ENCODE measurements at places on chromosomes 2 and 18.

DNA sequence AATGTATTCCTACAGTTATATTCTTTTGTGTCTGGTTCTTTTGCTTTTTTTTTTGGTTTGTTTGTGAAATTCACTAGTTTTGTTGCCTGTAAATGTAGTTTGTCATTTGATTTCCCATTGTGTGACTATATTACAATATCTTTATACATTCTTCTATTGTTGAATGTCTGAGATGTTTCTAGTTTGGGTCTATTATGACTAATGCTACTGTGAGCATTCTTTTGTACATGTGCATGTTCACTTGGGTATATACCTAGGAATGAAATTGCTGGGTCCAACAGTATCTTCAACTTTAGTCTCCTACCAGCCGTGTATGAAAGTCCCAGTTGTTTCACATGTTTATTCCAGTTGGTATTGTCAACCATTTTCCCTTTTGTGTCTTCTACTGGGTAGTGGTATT, 112.7 kb upstream of the RBMS1 start:
- peak; percentile 36 for DNase-seq

DNA sequence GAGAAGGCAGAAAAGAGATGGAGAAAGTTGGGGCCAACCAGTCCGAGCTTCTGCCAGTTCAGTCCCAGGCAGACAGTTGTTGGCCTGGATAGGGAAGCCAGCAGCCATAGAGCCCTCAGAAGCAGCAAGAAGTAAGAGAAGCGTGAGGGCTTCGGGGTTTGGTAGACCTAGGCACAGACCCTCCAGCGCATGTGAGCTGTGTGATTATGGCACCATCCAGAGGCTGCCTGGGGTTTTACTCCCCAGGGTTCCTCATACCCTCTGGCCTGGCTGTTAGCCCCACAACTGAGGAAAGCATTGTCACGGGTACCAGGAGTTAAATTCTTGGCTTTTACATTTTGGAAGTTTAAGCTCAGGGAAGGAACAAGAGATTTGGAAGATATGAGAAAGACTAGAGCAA, 93.7 kb upstream of the RAB6C start:
- DNase-seq, result no peak

DNA sequence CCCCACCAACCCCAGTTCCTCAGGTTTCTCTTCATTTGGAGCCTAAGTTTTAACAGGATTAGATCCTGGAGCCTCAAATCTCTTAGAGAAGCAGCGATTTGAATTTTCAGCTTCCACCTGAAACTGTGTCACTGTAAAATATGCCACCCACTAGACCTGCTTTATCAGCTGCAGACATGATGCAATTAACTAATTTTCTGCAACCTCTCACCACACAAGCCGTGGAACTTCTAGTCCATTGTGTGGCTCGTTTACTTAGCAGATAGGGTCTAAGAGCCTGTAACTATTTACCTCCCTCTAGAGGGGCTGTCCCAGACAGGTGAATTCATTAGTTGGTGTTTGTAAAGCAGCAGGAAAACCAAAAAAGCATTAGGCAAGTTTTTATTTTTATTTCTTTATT, 31.6 kb upstream of the FZD5 start:
- no peak for DNase-seq

GRCh38 chr2:34664266-34664665, 1065.2 kb upstream of the FAM98A start:
- DNase-seq, result no peak

- no peak for DNase-seq
Measured at GRCh38 chr2:214410128-214410775, 602 bp upstream of the VWC2L start.

DNA sequence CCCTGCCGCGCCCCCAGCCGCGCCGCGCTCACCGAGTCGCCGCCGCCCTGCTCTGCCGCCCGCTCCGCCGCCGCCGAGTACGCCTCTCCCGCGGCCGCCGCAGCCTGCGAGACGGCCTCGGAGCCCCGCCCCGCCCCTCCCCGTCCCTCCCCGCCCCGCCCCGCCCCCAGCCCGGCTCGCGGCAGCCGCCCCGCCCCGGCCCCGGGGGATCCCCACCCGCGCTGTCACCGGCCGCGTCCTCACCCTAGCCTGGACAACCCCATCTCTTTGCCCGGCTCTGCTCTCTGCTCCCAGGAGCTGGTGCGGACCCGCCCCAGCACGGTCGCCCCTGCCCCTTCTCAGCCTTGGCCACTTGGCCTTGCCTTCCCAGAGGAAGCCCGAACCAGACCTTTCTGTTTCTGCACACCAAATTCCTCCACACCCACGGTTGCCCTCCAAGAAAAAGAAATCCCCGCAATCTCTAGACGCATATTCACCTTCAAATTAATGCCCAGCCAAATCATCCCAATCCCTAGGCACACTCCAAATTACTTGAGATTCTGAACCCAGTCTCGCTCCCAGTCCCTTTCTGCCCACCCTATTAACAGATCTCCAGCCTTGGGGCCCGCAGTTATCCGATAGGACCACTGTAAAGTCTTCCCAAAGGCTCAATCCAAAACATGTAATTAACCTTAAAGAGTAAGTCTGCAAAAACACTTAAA, at the start of gene CYRIA:
Gene CYRIA, minus strand, starts transcription at position 87 of the 701 bp plus-strand sequence. CDS start 77,715 bp downstream, outside the sequence.
- DNase-seq, result peak; percentile 38

- DNase-seq, result no peak
Measured at GRCh38 chr2:42425697-42426096, 64.7 kb upstream of the COX7A2L start.

DNA sequence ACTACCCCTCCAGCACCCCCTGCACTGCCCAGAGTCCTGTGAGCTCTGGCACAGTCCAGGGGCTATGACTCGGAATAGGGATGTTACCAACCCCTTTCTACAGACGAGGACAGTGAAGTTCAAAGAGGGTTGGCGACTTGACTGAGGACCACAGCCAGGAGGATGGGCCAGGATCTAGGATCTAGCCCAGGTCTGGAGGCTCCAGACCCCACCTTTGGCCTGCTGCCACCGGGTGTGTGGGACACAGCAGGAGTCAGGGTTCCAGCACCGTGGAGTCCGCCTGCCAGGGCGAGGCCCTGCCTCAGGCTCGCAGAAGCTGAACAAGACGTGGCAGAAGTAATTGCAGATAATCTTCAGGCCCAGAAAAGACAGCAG, 37.9 kb upstream of the GPC1 start:
- no peak for DNase-seq

DNA sequence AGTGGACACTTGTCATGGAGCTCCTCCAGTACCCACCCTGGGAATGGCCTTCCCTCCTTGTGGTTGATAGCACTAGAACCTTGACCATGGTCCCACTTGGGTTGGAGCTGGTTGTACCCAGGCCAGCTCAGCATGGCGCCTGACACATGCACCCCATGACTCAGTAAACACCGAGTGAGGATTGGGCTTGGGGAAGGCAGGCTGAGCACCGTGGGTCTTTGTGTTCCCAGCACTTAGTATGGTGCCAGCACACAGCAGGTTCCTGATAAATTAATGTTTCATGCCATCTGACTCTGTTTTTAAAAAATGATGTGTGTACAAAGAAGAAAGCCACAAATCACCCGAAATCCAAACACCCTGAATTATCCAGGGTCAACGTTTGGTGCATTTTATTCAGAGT, 69.8 kb downstream of the CIB4 start:
- DNase-seq, result no peak

- DNase-seq, result no peak
Measured at GRCh38 chr2:68041704-68042245, 21.0 kb downstream of the C1D start.

DNA sequence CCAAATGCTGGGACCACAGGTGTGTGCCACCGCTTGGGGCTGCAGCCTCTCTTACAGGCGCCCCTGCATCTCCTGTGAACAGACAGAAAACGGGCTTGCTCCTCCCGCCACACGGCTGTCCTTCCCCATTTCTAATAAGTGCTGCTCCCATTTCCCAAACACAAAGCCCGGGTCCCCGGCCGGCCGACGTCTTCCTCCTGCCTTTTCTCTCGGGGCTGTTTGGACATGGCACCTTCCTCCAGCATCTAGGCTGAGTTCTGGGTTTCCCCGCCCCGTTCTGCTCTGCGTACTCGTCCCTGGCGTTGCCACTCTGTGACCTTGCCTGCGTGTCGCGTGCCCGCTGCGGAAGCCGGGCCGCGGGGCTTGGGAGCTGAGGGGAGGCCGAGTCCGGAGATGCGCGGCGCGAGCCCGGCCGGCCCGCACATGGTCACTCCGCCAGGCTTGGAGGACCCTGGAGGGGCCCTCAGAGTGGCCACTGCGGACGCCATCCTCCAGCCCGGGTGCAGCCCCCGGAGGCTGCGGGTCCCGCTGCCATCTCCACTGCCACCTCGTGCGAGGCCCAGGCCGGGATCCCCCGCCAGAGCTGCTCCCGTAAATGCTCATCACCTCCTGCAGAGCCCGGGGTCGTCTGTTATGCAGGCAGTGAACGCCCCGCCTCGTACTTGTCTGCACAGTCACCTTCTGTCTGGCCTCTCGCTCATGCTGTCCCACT, 26.3 kb downstream of the PRELID3A start:
- no peak for DNase-seq

DNA sequence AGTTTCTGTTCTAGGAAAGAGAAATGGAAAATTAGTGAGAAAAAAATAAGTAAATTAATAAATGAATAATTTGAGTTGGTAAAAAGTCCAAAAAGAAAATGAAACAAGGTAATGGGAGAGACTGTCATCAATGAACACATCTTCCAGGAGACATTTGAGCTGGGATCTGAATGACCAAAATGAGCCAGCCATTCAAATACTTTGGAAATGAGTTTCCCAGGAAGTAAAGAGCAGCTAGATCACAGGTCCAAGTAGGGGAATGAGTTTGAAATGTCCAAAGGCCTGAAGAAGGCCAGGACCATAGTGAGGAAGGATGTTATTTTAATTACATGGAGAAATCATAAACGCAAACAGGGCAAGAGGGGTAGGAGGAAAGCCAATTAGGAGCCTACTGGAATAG, 6.6 kb upstream of the DNAH7 start:
- DNase-seq, result peak; percentile 32

DNA sequence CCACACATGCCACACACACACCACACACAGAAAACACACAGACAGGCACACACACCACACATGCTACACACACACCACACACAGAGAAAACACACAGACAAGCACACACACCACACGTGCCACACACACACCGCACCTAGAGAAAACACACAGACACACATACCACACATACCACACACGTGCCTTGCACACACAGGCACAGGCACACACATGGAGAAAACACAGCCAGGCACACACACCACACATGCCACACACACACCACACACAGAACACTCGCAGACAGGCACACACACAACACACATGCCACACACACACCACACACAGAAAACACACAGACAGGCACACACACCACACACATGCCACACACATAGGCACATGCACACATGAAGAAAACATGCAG, 242.1 kb upstream of the MYT1L start:
- no peak for DNase-seq

GRCh38 chr2:157747695-157748370, 119.2 kb upstream of the ACVR1C start:
- peak; percentile 91 for DNase-seq

DNA sequence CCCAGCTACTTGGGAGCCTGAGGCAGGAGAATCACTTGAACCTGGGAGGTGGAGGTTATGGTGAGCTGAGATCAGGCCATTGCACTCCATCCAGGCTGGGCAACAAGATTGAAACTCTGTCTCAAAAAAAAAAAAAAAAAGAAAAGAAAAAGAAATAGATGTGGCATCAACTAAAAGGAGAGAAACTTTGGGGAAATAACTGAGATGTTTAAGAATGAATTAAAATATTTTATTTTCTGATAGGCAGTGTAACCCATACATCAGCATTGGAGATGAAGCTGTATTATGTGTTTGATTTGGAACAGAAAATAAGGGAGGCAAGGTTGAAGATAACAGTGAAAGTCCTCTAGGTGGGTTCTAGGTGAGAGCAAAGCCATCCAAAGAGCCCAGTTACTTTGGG, 110.7 kb upstream of the HNRNPA3 start:
- no peak for DNase-seq

- no peak for DNase-seq
Measured at GRCh38 chr2:55871637-55872036, 51.9 kb downstream of the EFEMP1 start.

- DNase-seq, result no peak
Measured at GRCh38 chr2:45223531-45223930, 214.3 kb upstream of the SIX2 start.

GRCh38 chr2:96258166-96259022, 7.4 kb downstream of the TMEM127 start:
- DNase-seq, result no peak

DNA sequence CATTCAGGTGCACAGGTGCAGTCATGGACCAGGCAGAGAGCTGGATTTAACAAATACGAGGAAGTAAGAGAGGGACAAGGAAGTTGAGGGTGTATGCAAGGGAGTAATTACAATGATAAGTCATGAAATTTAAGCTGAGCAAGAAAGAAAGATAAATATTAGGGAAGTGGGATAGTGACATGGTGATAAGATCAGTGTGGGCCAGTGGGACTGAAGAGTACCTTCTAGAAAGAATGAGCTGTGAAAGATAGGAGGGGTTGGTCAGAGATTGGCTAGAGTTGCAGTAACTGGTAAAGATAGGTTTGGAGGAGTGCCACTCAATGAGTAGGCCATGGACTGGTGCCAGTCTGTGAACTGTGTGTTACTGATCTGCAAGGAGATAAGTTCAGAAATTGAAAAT, 200.8 kb upstream of the SIX3 start:
- peak; percentile 11 for DNase-seq

DNA sequence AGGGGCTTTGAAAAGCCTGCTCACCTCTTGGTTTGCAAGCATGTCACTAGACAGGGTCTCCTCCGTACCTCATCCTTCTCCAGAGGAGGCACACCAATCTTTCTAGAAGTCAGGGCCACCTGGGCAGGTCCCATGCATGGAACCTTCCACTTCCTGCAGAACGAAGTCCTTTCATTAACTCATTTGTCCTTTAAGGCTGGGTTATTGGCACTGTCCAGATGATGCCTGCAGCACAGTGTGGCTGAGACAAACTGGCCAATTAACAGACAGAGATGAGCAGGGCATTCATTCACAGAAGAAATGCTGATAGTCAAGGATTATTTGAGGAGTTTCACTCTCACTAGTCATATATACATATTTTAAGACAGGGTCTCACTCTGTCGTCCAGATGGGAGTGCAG, 245.3 kb downstream of the TFCP2L1 start:
- no peak for DNase-seq

GRCh38 chr2:168642873-168643272, 159.6 kb upstream of the NOSTRIN start:
- DNase-seq, result no peak

GRCh38 chr2:173851141-173851641, 114.0 kb downstream of the SP3 start:
- peak; percentile 38 for DNase-seq

DNA sequence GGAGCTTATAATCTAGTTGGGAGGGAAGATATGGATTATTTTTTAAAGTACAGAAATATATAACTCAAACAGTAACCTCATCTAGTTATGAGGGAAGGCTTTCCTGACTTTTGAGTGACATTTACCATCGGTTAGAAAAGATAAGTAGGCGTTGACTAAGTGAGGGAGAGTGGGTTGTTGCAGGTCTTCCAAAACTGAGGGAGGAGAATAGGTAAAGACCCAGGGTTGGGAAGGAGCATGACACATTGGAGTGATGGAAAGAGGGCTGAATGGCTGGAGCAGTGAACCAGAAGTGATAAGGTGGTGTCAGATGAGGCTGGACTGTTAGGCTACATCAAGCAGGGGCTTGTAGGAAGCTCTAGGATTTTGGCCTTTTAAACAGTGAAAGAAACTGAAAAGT, 10.6 kb upstream of the NUP35 start:
- DNase-seq, result no peak

All from fibroblast of skin of right biceps (primary cell).